ENCODE measurements at places on chromosomes 6 and 20. TPM values are rescaled to one million over a fixed set of nuclear protein-coding genes. Genes with fewer than 3 reads are reported as not detected.

Gene MOG
- not detected for total RNA-seq

Gene SLC17A1
- total RNA-seq = not detected

Gene LY6G6F
- total RNA-seq = 0.82 TPM

Gene C6orf15
- total RNA-seq = 5.0 TPM

Gene CLDN20
- total RNA-seq = not detected

Gene TINAG
- total RNA-seq = not detected

Gene FOXF2
- total RNA-seq = 15.4 TPM

Gene NINL
- 8.7 TPM for total RNA-seq

Gene CARMIL1
- total RNA-seq = 14.0 TPM

Gene ROS1
- 0.92 TPM for total RNA-seq

Gene ANGPT4
- total RNA-seq = not detected

Gene HS3ST5
- total RNA-seq = 0.21 TPM
